Ascending aorta (tissue), 2 donors: ENCODE measurements at places on chromosomes 11 and 22. TPM values are rescaled to one million over a fixed set of nuclear protein-coding genes. Genes with fewer than 3 reads are reported as not detected.
A peak's percentile ranks its signal among the peaks of the same experiment; 100 is the strongest.

DNA sequence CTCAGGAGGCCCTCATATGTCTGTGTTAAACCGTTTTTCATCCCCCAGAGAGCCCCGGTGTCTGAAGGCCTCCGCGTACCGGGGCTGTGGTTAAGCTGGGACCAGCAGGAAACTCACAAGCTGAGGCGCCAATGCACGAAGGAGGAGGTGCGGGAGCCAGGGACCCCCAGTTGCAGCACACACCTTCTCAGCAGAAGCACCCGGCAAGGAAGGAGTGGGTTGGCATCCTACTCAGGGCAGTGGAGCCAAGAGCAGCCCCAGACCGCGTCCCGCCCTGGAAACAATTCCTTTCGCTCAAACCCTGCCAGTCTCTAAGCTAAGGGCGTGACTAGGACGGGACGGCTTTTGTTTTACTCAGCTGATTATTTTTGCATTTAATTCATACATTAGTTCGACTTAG lies 726.9 kb downstream of the BRD1 start:
- DNase-seq = no peak

DNA sequence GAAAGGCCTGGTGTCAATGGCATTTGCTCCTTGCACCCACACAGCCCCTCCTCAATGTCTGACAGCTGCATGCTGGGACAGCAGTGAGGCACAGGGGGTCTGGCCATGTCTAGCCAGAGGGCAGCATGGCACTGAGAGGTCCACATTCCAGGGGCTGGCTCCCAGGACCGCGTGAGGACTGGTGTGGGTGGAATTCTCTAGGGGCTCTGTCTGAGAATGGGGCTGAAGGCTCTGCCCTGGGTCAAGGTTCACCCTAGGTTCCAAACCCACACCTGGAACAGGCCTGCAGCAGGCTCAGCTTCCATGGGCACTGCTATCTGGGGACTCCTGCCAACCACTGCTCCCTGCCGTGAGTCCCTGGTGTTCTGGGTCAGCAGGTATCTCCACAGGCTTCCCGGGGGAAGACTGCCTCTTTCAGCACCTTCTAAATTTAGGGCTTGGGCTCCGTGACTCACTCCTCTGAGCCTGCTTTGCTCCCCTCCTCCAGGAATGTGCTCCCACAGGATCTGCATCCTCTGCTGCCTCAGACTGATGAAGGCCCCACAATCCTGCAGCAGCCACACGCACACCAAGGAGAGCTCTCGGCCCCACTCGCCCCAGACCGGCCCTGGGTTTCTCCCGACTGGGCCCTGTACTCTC lies 4.2 kb downstream of the STARD10 start:
- DNase-seq = peak; percentile 80

GRCh38 chr11:48083421-48083820 lies 103.1 kb downstream of the PTPRJ start:
- DNase-seq = no peak

DNA sequence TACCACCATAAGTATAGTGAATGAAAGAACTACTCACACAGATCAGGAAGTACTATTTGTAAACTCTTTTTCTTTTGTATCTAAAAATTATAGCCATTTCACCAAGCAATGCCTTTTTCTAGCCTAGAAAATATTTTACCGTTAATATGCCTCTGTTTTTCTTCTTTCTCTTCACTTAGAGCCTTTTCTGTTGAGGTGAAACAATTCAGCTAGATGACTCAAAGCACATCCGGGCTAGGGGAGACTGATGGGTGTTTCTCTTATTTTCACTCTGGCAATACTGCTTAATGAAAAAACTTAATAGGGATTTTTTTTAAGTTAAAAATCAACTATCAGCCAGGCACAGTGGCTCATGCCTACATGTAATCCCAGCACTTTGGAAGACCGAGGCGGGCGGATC lies 93.3 kb downstream of the SGSM3 start:
- DNase-seq = no peak

- DNase-seq = no peak
Observed at GRCh38 chr11:78451371-78452150, 33.9 kb upstream of the GAB2 start.

DNA sequence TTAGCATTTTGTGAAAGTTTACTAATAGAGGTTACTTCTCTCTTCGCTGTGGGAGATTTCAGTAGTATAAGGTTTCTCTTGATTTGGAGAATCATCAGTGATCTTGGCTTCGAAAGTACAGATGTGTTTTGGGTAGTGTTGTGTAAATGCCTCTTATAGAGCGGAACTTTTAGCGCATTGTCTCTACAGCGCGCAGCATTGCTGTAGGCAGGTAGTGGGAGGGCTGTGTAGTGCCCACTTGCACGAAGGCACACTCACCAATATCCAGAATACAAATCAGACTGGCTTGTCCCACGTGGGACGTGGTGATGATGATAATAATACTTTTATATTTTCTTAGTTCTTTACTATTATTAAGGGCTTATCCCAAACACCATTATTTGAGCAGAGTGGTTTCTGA lies 51.4 kb downstream of the FAM83F start:
- DNase-seq = no peak

- no peak for DNase-seq
Observed at GRCh38 chr22:44954149-44954548, 55.7 kb downstream of the PHF21B start.

DNA sequence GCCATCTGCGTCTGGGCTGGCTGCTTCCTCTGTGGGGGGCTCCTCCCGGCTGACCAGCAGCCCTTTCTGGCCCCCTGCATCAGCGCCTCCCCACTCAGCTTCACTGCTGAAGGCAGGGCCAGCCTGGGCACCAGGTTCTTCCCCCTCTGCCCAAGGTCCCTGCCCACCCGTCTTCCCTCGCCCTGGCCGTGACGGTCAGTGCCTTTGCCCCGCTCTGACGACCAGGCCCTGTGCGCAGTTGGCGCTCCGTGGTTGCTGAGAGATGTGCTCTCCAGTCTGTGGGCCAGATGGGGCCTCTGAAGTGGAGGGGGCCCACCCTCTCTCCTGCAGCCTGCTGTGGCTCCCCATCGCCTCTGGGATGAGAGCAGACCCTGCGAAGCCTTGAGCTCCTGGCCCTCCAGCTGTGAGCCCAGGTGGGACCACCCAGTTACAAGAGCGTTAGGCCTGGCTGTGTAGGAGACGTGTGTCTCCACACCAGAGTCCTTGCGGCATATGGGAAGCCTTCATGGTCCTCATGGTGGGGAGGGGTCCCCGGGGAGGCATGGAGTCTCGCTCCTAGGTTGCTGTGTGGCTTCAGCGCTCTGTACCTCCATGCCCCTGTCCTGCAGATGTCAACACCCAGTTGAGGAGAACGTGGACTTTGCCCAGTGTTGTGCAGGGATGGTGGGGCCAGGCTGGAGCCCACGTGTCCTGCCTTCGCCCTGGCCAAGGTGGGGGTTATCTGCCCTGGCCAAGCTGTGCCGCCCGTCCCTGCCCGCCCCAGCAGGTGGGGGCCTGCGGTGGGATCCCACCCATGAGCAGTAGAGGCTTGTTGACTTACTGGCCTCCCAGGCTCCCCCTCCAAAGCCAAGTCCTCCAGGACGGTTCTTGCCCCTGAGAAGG lies 14.2 kb downstream of the LRP5 start:
- no peak for DNase-seq

DNA sequence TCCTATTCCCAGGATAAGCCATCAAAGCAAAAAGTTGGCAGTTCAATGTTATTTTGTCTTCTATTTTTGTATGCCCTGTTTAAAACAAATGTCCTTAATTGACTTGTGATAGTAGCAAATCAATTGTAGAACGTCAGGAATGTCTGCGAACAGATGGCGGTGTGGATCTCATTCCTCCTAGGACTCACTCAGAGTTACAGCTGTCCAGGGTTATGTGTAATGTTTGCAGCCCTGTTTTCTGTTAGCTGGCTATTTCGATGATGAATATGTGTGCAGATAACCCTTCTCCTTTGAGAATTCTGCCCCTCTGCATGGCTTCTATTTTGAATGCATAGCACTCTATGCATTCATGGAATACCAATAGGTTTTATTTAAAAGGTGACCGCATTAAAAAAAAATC lies 1248.0 kb upstream of the CNTN5 start:
- no peak for DNase-seq

GRCh38 chr11:109926941-109927340 lies 166.3 kb upstream of the ZC3H12C start:
- no peak for DNase-seq

GRCh38 chr22:37147186-37147990 lies 2.3 kb downstream of the IL2RB start:
- DNase-seq = no peak

DNA sequence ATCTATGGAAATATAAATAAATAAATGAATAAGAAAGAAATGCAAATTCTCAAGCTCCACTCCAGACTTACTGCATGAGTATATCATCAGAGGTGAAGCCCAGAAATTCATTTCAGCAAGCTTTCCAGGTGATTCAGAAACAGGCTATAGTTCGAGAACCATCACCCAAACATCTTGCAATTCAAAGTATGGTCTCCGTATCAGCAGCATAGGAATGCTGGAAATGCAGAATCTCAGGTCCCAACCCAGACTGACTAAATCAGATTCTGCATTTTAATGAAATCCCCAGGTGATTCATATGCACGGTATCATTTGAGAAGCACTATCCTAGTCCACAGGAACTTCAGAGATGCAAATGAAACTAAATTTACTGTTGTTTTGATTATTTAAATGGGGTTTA lies 95.3 kb downstream of the SERGEF start:
- DNase-seq = no peak

DNA sequence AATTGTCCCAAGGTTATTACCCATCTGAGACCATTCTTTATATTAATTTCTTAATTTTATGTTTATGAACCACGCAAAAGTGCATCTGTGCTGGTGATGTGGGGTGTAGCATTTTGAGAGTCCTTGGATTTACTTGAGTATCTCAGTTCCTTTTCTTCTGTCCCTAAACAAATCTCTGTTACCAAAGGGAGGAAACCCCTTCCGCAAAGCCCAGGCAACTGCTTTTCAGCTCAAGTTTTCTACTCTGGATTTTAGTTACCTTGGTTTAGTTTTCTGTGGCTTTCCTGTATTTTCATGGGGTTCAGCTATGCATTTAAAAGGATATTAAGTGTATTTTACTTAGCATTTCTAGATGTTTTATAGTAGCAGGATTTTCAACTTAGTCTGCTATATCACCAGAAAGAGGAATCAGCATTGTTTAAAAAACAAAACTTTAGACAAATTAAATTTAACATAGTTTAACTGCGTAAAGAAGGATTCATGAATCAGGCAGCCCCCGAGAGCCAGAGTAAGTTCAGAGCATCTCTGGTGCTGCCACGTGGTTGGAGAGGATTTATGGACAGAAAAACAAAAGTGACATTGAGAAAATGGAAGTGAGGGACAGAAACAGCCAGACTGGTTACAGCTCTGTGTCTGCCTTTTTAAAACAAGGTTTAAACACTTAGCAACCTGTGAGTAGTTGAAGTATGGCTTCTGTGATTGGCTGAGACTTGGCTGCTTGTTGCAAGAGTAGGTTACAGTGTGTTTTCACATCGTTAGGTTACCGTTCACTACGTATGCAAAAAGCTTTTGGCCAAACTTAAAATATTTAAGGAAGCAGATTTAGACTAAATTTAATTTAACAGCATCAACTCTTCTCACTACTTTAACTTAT lies 9.6 kb downstream of the ADM start:
- no peak for DNase-seq

DNA sequence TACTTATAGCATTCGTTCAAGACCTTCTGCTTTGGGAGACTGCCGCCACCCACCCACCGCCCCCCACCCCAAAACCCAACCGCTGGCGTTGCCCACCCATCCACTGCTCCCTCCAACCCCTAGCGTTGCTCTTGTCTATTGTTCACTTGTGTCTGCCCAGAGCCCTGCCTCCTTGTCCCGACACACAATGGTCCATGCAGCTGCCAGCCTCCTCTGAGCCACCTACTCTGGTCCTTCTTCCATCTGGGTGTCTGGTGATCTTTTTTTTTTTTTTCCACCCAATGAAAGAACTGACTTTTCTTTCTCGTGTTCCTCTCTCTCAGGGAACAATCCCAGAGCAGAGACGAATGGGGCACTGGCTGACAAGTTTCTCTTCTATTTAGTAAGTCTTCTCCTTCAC lies 256.0 kb upstream of the SESN3 start:
- DNase-seq = no peak

GRCh38 chr11:123377355-123377754 lies 52.7 kb upstream of the GRAMD1B start:
- no peak for DNase-seq

- no peak for DNase-seq
Observed at GRCh38 chr11:5931061-5931460, 11.0 kb upstream of the OR56A3 start.

DNA sequence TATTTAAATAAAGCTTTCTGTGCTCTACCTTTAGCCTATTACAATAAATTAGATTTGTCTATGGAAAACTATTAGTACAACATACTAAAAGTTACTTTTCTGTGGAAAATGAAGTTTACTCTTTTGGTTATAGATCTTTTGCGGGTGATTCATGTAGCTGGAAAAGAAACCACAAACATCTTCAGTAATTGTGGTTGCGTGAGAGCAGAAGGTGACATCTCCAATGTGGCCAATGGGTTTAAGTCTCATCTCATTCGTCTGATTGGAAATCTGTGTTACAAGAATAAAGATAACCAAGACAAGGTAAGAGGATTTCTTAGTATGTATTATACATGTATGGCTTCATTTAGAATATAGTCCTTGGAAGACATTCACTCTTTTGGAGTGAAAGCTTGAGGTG lies 68.6 kb downstream of the ATXN10 start:
- no peak for DNase-seq

GRCh38 chr11:109994907-109995306 lies 98.3 kb upstream of the ZC3H12C start:
- DNase-seq = no peak

DNA sequence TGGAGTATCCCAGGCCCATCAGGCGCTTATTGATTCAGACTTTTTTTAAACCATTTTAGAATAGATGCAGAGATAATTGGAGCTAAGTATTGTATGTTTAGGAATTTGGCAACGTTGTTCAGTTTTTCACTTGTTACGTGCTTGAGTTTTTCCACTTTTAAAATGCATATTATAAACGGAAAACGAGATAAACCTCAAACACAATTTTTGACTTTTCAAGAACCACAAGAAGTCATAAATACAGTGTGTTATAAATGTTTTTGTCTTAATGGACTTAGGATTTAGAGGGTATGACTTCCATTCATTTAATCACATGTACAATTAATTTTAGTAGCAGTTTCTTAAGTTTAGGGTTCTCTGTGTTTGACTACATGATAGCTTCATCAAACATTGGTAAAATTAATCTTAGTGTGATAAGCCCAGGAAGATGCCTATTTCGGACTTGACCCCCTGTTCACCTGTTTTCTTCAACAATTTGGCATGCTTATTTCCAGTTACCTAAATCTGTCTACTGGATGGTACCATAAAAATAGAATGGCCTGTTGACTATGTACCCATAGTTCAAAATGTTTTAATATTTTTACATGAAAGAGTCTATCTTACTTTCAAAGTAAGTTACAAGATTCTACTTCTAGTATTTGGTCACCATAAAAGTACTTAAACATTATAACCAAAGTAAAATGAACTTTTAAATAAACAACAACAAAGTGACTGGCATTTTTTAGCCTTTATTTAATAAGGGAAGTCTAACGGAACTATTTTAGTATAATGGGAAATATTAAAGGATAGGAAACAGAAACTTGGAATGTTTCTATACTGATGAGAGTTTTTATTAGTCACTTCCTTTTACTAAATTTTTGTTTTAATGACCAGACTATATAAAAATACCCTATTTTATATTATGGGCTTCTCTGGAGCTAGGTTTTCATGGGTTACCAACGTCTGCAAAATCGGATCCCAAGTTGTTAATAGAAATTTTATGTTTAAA lies 1.4 kb downstream of the ZC3H12C start:
- DNase-seq = no peak

The PPP1CA gene
- total RNA-seq = 113 TPM

The OR2AG1 gene
- not detected for total RNA-seq

The TRIM49 gene
- not detected for total RNA-seq

The OR51S1 gene
- total RNA-seq = not detected

The DCDC1 gene
- not detected for total RNA-seq

The LINC01488 gene
- total RNA-seq = not detected

The KRTAP5-7 gene
- total RNA-seq = not detected

The ZNF280B gene
- not detected for total RNA-seq

The NLRP14 gene
- total RNA-seq = not detected
